ENCODE measurements at places on chromosomes 5 and 9.

DNA sequence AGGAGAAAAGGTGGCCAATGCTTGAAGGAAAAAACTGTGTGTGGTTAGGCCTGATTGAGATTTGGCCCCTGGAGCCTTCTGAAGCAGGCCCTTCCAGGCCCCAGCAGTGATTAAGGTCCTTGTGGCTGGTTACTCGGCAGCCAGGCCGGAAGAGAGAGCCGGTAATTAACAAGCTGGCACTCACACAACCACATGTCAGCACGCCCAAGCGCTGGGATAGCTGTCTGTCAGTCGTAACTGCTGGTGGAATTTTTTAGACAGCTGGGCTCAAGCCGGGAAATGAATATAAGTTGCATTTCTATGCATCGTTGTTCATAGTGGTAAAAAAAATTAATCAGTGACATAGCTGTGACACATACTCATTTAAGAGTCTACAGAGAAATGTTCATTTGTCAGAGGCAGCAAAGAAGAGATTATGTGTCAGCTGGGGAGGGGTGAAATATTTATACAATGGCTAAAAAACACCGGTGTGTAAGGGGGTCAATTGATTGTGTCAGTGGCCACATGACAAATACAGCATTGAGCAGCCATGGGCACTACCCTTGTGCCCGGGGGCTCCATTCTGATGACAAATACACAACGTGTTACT, 13.7 kb upstream of the ARAP3 start:
- DNase-seq, result no peak

GRCh38 chr5:119088438-119088837, 17.6 kb downstream of the DMXL1 start:
- no peak for DNase-seq

GRCh38 chr5:81924442-81924841, 47.4 kb upstream of the ATG10 start:
- DNase-seq, result no peak

DNA sequence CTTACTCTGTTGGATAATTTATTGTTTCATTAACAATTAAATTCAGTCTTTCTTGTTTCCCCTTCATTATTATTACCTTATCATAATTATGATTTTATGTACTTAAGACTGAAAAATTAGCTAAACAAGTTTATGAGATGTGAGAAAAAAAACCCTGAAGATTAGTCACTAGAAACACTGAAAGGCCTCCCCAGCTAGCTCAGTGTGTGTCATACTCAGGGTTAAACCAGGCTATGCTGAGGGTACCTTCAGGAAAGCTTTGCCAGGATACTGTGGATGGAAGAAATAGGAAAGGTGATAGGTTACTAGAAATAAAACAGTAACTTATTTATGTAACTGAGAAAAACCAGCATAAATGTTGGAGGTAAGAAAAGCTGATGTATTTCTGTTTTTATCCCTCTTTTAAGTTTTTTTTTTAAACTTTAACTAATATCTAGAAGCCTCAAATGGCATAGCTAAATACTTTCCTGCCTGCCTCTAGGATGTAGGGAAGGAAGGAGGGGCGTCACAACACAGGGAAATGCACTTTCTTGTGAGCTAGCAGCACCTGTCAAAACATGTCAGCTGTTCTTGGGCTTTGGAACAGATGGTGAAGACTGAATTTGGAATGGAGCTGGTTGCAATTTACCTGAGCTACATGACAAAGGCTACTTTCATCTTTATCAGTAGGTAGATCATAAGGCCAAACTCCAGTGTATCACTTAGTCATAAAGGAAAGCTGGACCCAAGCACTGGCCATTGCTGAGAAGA, 24.2 kb downstream of the NMRK1 start:
- DNase-seq, result no peak

DNA sequence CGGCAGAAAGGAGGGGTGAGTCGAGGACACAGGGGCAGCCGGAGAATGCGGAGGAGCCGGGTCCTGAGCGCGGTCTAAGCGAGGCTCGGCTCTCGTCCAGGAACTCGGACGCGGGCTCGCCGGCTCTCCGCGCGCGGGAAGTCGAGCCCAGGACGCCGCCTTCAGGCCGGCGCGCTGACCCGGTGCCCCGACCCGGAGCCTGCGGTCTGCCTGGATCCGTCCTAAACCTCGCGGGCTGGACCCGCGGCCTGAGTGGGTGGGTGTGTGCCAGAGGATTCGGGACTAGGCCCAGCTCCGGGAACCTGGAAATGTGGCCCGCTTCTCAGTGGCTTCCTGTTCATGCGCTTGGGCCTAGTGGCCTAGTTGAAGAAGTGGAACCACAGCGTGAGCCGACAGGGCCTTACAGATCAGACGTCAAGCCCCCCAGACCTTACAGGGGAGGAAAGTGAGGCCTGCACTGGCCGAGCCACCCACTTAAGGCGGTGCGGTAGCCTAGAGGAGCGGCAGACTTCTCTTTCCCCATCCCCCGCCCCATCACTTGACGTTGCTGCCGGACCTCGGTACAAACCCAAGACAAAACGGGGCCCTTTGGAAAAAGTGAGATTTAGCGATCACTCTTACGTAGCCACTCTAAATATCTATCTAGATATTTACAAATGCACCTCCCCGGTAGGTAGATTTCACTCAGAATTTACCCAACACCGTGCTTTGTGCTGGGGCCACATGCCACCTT, 1.2 kb downstream of the CDKN2B-AS1 start:
- no peak for DNase-seq

DNA sequence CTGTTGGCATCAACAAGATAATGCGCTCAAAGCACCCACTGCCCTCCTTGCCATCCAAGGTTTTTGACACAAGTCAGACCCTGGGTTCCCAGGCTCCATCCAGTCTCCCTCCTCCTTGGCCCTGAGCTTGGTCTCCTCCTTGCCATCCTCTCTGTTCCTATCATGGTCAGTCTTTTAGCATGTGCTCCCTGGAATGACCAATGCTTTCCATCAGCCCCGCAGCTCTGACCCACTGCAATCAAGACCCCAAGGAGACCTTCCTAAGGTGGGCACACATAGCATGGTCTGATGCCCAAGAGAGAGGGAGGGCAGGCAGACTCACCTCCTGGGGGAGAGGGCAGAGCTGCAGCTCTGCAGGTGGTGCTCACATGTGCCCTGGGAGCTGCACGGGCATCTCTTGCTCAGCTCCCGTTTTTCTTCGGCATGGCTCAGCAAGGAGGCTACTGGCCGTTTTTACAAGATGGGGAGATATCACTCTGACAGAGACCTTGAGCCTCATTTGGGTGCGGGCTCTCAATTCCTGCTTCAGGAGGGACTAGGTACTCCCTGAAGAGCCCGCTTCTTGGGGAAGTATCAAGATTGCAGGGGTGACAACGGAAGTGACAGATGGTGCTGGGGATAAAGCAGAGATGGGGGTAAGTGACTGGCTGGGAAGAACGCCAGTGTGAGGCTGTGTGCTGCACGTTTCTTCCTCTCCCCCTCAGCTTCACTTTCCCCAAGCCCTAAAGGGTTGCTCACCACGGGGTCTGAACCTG, 3.3 kb downstream of the SEPTIN8 start:
- DNase-seq, result no peak

DNA sequence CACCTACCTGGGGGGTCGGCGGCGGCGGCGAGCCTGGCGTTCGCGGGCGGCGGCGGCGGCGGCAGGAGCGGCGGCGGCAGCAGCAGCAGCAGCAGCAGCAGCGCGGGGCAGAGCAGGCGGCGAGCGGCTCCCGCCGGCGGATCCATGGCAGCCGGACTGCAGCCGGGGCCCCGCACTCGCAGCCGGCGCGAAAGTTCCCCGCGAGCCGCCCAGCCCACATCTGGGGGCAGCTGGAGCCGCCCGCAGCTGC, 153 bp downstream of the ADAMTS2 start:
- no peak for DNase-seq

DNA sequence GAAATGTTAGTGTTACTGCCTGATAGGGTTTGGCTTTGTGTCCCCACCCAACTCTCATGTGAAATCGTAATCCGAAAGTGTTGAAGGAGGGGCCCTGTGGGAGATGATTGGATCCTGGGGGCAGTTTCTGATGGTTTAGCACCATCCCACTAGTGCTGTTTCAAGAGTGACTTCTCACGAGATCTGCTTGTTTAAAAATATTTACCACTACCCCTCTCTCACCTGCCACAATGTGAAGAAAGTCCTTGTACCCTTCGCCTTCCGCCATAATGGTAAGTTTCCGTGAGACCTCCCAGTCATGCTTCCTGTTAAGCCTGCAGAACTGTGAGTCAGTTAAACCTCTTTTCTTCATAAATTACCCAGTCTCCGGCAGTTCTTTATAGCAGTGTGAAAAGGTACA, 2.6 kb upstream of the RFX3 start:
- no peak for DNase-seq

DNA sequence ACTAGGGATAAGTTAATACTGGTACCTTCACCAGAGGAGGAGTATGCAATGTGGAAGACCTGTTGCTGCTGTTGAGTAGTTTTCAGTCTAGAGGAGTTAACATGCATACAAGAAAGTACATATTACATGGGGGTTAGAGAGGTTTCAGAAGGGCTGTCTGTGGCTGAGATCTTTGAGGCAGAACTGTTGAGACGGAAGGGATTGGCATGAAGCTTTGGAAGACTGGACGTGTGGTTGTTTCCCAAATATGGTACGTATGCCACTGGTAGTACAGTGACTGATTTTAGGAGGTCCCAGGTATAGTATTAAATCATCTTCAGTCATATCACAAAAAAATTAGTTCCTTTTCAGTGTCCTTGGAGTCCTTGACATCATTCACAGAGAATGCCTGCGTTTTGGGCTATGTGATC, 17.6 kb downstream of the TNFAIP8 start:
- no peak for DNase-seq

- no peak for DNase-seq
Observed at GRCh38 chr5:21085791-21086190, 1097.8 kb upstream of the CDH18 start.

DNA sequence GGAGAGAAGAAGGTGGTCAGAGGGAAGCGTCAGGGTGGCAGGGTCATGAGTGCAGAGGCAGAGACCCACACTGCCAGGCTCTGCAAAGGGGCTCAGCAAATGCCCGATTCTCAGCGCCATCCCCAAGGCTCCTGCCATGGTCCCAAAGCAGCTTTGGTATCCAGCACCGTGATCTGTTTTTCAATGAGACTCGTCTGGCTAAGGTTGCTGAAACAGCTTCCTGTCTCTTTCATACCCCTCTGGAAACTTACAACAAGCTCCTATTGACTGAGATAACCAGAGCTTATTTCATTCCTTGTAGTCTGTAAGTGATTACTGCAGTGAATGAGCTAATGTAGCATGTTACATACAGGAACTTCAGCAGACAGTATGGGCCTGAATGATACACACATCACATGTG, 568.6 kb upstream of the DAP start:
- no peak for DNase-seq

DNA sequence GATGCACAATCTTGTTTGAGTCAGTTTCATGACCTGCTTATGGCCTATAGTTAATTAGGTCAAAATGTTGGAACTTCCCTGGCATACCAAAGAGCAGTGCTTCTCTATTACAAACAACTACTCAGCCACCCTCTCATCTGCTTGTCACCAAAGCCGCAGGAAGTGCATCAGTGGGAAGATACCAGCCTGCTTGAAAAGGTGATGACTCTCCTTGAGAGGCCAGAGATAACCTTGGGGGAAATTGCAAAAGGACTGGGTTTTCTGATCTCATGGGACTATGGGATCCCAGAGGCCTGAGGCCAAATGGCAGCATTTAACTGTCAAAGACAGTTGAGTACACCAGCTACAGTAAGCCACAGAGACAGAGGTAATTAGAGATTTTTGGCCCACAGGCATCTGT, 69.9 kb downstream of the C9orf57 start:
- no peak for DNase-seq

DNA sequence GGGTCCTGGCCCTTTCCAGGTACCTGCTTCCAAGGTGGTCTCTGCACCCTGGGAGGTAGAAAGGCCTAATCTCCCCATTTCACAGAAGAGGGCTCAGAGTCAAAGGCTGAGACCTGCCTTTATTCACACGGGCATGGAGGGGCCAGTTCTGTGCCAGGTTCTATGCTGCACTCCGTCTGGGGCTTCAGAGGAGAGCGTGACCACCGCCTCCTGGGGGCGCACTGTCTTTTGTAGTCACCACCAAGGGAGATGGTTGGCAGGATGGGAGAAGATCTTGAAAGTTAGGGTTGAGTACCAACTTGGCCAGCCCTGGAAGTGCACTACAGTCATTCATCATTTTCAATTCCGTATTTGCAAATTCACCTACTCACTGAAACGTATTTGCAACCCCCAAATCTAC, 23.7 kb upstream of the PRDM12 start:
- no peak for DNase-seq

- DNase-seq, result no peak
Observed at GRCh38 chr9:131887680-131888079, 147.8 kb upstream of the RAPGEF1 start.

DNA sequence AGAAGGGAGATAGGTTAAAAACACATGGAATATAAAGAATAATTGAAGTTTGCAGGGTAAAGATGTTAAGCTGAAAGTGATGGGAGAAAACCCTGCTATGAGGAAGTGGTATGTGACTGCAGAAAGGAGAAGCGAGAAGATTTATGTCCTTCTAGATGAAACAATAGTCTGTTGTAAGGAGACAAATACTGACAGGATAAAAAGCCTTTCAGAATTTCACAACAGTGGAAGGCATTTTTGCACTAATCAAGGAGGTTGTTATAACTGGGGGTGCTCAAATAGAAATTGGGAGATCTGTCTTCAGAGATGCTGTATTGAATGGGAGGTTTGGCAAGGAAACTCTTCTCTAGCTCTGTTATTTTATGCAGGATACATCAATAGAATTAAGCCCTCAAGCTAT, 69.6 kb downstream of the NMUR2 start:
- no peak for DNase-seq

GRCh38 chr5:133687212-133688061, 75.1 kb upstream of the FSTL4 start:
- no peak for DNase-seq

- DNase-seq, result no peak
Observed at GRCh38 chr5:128426090-128426534, 111.9 kb downstream of the FBN2 start.

DNA sequence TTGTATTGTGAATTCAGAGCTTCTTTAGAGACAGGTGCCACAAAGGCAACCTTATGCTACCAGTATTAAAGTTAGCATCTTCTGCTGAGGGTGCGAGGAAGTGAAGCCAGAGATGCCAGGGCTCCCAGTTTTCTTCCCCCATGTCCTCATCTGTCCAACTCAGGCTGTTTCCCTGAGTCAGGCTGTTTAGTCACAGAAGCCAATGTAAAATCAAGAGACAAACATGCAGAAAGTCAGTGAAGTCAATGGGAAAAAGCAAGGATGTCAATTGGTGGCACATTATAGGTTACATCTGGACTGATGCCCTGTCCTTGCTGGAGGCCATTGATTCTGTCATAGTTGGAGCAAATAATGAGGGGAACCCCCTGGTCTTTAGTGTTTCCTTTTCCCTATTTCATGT, 168.5 kb downstream of the SAXO1 start:
- no peak for DNase-seq

DNA sequence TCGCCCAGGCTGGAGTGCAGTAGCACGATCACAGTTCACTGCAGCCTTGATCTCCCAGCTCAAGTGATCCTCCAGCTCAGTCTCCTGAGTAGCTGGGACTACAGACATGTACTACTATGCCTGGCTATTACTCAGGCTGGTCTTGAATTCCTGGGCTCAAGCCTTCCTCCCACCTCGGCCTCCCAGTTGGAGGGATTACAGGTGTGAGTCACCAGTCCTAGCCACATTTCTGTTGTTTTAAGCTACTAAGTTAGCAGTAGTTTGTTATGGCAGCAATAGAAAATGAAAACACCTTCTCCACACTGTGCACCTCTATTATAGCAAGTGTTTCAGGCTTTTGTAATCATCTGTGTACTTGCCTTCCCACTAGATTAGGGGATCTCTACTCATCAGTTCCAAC, 588.9 kb upstream of the TLE4 start:
- no peak for DNase-seq
